ENCODE measurements at places on chromosomes 13 and 19.

GRCh38 chr13:84934911-84935310 lies 864.3 kb downstream of the SLITRK6 start:
- no peak for DNase-seq

DNA sequence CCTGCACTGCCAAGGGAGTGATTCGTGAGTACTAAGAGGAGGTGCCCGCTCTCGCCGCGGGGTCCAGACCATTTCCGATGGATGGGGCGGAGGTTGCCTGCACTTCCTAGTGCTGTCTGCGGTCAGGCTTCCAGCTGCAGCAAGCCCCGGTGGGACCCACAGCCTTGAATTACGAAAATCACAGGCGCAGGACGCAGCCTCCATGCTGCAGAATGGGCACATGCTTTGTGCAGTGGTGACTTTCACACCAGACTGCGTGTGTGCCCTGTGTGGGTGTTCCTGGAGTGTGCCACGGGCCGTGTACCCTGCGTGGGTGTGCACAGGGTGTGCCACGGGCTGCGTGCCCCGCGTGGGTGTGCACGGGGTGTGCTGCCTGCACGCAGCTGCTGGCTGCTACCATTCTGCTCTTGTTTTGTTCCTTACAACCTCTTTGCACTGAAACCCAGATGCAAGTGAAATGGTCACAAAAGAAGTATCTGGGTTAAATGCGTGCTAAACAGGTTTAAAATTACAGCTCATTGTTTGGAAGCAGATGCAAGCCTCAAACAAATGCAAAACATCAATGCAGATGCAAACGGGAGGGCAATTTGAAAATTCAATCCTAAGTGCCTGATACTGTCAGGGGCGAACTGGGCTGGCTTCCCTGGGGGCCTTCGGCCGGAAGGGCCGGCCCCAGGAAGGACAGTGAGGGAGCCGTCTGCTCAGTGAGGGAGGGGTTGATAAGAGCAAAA lies 221.2 kb upstream of the SOX1 start:
- DNase-seq: no peak

GRCh38 chr19:34186205-34186604 lies 13.9 kb downstream of the LSM14A start:
- no peak for DNase-seq

DNA sequence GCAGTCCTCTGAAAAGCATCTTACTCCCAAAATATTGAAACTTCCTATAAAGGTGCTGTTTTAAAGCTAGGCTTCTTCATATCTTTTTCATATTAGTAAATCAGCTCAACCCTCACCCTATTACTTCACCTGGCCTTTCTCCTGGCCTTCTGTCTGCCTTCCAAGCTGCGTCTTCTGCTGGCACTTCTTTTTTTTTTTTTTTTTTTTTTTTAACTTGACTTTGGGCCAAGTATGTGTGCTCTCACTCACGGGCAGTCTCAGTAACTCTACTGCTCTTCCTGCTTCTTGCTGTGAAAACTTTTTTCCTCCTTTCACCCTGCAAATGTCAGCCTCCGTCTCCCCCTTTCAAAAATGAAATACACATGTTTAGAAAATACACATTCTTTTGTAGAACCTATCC lies 41.2 kb upstream of the KCTD4 start:
- peak; percentile 47 for DNase-seq

DNA sequence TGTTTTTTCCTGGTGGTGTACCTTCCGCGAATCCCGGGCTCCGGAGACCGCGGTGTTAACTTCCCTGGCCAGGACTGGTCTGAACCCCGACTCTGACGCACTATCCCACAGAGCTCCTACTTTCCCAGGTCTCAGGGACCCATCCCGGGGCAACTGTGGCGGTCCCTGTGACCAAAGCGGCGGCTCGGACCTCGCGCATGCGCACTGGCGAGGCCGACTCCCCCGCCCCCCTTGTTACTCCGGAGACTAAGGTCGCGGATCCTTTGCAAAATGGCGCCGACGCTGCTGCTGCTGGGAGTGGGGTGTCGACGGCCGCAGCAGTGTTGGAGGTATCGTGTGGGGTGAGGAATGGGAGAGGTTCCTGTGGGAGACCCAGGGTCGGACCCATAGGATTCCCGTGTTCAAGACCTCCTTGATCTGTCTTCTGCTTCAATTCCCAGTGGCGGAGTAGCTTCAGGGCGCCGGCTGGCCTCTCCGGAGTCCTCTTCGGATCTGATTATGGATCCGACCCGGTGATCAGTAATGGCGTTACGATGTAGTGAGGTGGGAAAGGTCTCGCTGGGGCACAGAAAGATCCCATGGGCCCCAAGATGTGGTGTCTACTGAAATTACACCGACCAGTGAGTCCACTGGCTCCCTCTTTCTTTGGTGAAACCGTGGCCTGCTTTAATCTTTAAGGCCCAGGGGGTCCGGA lies 66.6 kb upstream of the ZNF527 start:
- DNase-seq: peak; percentile 8

DNA sequence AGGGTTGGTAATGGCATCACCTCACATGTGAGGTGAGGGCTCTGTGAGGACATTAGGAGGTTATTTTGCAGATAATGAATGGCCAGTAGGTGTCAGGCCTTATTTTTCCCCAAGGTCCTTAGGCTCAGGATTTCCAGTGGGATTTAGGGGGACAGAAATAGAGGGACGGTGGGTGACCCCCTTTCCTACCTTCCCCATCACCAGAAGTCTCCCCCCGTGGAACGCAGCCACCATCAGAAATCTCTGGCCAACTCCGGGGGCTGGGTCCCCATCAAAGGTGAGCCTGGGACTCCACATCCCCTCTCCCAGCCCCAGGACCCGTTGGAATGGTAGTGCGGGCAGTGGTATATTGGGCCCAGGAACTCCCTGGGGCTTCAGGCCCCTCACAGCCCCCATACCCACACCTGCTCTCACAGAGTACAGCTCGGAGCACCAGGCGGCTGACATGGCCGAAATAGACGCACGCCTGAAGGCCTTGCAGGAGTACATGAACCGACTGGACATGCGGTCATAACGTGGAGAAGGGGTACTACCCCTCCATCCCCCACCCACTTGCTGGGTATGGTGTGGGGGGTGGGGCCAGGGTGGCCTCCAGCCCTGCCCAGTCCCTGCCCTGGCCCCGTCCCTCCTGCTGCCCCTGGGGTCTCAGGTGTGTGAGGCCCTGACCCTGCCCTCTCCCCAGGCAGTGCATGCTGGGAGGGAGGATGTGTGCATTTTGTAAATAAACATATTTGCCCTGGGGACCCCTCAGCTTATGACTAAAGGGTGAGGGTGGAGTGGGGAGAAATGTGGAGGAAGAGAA lies 4.8 kb downstream of the PGLYRP1 start:
- no peak for DNase-seq

- peak; percentile 45 for DNase-seq
These were observed at the start of gene STRN4 for GRCh38 chr19:46746281-46747057. Gene STRN4 (minus strand): TSS chr19:46746450. CDS start chr19:46746430, 20 bp downstream.

DNA sequence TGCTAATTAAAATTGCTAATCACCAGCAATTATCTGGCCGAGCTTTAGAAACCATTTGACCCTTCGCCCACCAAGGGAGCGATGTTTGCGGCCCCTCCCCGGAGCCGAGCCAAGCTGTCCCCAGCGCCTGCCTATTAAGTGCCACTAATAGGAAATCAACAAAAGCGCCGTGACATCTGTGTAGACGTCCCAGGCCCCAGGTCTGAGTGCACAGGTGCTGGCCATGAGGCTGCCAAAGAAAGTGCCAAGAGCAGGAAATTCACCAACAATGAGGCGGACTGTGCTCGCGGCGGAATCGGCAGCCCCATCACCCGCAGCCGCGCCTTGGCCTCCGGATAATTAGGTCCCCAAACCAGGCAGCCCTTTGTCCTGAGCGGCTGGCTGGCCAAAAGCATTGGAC lies 44.5 kb upstream of the SPACA7 start:
- no peak for DNase-seq

DNA sequence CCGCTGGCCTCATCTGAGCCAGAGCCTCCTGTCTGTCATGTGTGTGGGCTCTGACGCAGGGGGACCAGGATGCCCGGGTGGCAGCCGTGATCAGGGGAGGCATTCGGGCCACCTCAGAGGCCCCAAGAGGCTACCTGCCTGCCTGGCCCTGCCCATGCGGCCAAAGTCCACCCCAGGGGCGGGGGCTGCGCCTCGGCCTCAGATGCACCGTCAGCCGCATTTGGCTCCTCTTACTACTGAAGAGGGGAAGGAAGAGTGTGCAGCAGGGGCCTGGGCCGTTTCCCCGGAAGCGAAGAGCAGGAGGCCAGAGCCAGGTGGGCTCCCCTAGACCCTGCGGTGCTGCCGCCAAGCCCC lies 34.0 kb downstream of the C13orf46 start:
- DNase-seq: no peak

GRCh38 chr19:15495151-15495550 lies 13.2 kb upstream of the CYP4F22 start:
- DNase-seq: no peak

- peak; percentile 48 for DNase-seq
These were observed 82.6 kb downstream of the NUFIP1 start for GRCh38 chr13:44906713-44907112.

- no peak for DNase-seq
These were observed 54.8 kb downstream of the GATAD2A start for GRCh38 chr19:19460258-19460731.

- no peak for DNase-seq
These were observed 2.8 kb downstream of the WTIP start for GRCh38 chr19:34484328-34484727.

GRCh38 chr19:44723299-44723951 lies 24.5 kb downstream of the CEACAM16 start:
- DNase-seq: no peak

DNA sequence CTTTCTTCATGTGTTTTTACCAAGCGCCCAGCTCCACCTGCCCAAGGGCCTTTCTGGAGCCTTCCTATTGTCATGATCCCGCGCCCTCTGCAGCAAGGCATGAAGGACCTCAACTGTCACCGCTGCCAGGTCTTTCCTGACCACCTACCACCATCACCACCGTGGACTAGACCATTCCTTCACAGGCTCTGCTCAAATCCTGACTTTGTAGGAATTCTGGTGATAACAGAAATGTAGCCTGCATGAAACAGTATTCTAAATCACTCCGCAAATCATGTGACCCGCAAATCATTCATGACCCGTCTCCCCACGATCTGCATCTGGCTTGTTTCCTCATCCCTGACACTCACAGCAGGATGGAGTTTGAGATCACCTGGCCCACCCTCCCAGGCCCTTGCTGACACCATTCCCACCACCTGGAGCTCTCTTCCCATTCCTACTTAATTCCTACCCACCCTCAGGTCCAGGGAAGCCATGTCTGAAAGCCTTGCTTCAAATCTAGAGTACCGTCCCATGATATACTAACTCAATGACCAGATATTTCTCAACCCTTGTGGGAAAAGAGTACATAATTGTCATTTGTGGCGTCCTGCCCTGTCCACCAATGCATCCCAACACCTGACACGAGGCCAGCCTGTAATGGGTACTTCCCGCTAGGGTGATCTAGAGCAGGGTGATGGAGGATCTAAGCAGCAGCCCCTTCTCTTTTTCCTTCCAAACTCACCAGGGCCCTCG lies 1.3 kb downstream of the UBE2S start:
- no peak for DNase-seq

- peak; percentile 34 for DNase-seq
These were observed 29.9 kb downstream of the EFNA2 start for GRCh38 chr19:1315470-1316166.

Measured in fibroblast of upper back skin (primary cell).